ENCODE measurements at places on chromosomes 13 and 19.

GRCh38 chr13:104592545-104593250 is 1526.5 kb upstream of the SLC10A2 start:
- no peak for DNase-seq

DNA sequence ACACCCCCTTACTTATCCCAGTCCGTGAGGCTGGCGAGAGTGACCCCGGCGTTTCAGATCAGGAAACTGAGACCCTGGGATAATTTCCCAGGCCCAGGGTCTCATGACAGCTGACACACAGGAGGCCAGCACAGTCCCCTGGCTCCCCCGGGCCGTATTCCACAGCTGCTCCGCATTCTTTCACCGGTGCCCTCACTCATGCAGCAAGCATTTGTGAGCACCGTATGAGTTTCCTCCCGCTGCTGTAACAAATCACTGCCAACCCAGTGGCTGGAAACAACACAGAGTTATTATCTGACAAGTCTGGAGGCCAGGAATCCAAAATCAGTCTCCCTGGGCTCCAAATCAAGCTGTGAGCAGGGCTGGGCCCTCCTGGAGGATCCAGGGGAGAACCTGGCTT is 21.3 kb downstream of the GADD45B start:
- no peak for DNase-seq

DNA sequence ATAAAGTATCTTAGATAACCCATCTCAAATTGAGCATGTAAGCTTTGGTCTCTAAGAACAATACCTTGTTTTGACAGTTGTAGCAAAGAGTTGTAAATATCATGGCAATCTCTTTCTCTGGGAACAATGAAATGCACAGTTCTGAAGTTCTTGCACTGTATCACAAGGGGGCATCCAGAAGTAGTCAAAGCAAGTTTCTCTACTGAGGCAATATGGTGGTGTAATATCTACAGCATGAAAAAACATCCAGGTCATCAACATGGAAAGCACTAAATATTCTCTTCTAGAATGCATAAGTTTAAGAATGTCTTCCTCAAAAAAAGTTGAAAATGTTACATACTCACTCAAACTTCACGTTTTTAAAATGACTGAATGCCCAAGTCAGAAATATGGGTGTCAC is 19.6 kb downstream of the MTMR6 start:
- no peak for DNase-seq

GRCh38 chr19:20471431-20471830 is 94.2 kb downstream of the ZNF737 start:
- no peak for DNase-seq

DNA sequence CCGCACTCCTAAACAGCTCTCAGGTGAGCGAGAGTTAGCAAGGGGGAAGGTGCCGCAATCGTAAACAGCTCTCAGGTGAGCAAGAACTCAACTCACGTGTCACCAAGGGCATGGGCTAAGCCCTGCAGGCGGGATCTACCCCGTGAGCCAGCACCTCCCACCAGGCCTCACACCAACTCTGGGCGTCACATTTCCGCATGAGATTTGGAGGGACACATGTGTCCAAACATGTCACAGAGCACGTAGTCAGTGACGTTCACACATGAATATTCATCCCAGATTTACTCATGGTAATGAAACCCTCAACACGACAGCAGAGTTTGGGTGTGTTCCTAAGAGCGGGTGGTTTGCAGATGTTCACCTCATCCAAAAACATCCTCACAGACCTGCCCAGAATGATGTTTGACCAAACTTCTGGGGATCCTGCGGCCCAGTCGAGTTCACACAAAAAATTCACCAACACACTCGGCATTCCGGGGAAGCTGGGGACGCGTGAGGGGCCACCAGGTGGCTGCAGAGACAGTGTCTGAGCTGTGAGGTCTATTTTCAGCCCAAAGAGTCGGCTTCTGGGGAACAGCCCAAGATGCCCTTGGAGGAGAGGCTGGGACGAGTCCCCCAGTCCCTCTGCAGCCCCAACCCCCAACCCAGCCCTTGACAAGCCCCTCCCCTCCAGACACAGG is 19.6 kb downstream of the C2CD4C start:
- peak; percentile 58 for DNase-seq

GRCh38 chr19:2675892-2676291 is 26.6 kb downstream of the GNG7 start:
- DNase-seq: no peak

GRCh38 chr13:43223216-43223615 is 199.8 kb downstream of the DNAJC15 start:
- no peak for DNase-seq

GRCh38 chr13:36709136-36709890 is 35.5 kb downstream of the SERTM1 start:
- no peak for DNase-seq

GRCh38 chr19:31356587-31357314 is 7.5 kb upstream of the TSHZ3 start:
- no peak for DNase-seq

- peak; percentile 90 for DNase-seq
Measured at GRCh38 chr19:778910-779653, 18.2 kb upstream of the PTBP1 start.

- DNase-seq: no peak
Measured at GRCh38 chr13:48680756-48681392, 27.1 kb downstream of the CYSLTR2 start.

- no peak for DNase-seq
Measured at GRCh38 chr13:48222358-48223301, 10.4 kb upstream of the ITM2B start.

DNA sequence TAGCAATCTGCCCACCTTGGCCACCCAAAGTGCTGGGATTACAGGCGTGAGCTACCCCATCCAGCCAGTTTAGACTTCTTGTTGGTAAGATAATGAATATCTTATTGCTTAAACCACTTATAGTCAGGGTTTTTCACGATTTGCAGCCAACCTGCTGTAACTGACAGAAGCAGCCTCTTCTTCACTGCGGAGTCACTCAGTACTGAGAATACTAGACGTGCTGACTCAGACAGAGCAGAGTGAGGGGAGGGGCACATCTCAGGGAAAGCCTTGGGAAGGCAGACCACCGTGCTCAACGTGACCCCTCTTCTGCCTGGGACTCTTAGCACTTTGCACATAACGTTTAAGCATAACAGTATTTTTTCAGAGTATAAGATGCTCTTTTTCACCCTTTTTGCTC is 74.3 kb upstream of the ARHGEF7 start:
- DNase-seq: no peak

GRCh38 chr13:50527188-50527587 is 316.3 kb downstream of the DLEU7 start:
- no peak for DNase-seq

DNA sequence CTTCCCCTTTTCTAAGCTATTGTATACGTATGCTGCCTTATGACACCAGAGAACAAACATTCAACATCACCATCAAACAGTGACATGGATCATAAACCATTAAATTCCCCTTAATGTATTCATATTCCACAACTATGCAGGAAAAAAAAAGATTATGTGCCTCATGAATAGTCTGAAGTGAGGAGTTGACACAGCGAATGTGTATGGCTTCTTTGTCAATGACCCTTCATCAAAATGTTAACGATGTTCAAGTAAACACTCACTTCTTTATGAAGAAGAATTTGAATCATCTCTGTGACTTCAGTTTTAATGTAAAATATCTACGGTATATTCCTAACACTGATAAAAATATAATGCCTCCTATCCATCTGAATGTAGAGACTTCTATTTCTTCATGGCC is 44.6 kb downstream of the SMAD9 start:
- no peak for DNase-seq

DNA sequence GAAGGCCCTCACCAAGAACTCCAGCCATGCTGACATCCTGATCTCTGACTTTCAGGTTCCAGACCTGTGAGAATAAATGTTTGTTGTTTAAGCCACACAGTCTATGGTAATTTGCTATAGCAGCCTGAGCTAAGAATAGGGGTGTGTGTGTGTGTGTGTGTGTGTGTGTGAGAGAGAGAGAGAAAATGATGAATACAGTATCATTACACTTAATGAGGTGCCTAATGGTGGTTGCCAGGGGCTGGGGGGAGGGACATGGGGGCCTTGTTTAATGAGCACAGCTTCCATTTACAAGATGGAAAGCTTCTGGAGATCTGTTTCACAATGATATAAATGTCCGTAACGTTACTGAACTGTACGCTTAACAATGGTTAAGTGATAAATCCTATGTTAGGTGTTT is 53.8 kb upstream of the LATS2 start:
- no peak for DNase-seq

GRCh38 chr13:46145950-46146349 is 36.0 kb downstream of the LCP1 start:
- no peak for DNase-seq

GRCh38 chr13:65505941-65506340 is 1724.2 kb downstream of the PCDH9 start:
- no peak for DNase-seq

- DNase-seq: no peak
Measured at GRCh38 chr19:30943101-30943843, 406.0 kb downstream of the TSHZ3 start.

DNA sequence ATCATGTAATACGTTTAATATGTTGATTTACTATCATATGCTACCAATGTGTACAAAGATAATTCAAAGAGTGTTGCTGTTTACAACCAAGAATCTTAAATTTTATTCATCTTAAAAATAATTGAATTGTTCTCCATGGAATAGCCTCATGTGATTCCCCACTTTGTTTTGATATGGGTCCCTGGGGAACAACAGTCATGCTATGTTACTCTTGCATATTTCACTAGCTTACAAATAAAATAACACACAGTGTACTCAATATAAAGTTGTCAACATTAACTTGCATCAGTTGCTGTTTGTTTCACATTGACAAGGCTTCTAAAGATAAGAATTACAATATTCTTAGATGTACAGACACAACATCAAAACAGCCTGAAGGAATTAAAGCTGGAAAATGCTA is 2.3 kb downstream of the ENOX1 start:
- DNase-seq: no peak

DNA sequence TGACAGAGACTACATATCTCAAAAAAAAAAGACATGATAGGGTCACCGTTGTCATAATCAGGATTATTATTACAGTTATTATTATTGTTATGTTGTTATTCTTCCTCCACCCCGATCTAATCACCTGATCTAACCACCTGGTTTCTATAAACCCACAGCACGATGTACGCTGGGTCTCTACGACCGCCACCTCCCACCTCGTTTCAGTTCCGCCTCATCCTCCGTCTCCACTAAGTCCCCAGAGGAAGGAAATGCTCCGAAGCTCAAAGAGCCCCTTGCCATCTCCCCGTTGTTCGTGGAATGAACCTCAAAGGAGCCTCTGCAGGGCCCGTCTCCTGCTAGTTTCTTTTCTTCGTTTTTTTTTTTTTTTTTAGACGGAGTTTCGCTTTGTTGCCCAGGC is 15.9 kb upstream of the MEIS3 start:
- no peak for DNase-seq

DNA sequence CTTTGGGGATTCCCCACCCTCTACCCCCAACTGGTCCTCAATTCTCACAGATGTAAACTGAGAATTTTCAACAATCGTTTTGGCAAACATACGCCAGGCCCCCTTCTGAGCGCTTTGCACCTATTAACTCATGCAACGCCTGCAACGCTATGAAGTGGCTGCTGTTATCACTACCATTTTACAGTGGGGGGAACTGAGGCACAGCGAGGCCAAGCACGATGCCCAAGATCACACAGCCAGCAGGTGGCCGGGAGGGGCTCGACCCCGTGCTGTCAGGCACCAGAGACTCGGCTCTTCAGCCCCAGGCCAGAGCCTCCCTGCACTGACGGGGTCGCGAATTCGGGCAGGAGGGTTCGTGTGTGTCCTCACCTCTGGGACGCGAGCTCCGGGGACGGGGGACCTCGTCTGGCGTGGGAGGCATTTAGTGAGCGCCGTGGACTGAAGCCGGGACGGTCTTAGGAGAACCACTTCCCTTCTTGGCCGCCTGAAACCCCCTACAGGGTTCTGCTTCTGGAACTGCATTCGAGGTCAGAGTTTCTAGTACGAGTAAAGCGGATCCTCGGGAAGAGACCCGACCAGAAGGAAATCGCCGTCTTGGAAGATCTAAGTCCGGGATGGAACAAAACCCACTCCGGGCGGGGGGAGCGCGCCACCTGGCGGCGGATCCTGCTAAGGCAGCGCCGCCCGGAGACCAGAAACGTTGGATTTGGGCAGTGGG is 21.0 kb downstream of the ZNF114 start:
- DNase-seq: peak; percentile 90

GRCh38 chr19:1132552-1133383 is 29.0 kb downstream of the GPX4 start:
- DNase-seq: no peak

DNA sequence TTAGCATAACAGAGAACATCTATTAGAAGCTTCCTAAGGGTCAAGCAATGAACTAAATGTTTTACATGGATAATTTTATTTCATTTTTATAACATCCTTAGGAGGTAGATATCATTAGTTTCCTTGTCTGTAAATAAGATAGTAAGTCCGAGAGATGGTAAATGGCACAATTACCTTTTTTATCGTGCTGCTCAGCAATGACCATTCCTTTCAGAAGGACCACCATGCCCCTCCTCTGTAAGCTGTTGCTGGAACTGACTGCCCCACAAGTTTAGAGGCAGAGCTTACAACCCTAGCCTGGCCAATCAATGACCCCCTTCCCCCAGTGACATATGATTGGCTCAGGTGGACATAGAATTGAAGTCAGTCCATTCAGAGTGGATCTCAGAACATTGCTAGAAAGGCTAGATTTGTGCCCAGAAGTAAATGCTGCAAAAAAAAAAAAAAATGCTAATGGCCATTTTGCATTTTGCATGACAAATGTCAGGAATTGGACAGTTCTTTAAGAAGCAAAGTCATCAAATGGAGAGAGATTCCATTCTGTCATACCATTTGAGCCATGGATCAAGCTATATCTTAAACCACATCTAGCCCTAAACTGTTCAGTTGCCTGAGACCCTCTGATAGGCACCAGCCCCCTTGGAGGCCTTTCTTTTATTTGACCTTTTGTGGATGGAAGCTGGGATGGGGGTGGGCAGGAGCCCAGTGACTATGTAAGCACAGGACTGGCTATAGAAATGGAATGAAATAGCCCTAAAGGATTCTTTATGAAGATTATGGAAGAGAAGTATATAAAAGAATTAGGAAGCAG is 668.3 kb downstream of the UQCRFS1 start:
- no peak for DNase-seq

DNA sequence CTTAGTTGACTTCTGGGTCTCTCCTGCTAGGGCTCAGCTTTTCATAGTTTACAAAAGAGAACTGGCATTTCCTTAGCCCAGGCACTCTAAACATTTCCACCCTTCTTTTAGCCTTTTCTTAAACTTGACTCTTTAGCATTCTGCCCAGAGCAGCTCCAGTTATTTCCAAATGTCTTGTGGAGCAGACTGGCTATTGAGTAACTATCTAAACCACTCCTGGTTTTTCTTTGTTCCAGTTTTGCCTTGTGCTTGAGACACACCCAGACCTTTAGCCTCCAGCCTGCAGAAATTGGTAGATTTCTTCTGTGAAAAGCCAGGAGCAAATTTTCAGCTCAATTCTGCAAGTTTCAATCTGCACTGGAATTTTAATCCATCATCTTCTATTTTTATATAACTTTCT is 1813.1 kb downstream of the OLFM4 start:
- DNase-seq: no peak

- DNase-seq: no peak
Measured at GRCh38 chr13:30373727-30374126, 48.6 kb upstream of the UBE2L5 start.

GRCh38 chr13:102237230-102237629 is 164.6 kb downstream of the FGF14 start:
- no peak for DNase-seq

- DNase-seq: no peak
Measured at GRCh38 chr13:46387064-46387851, at the start of gene RUBCNL. Gene RUBCNL (minus strand): TSS chr13:46387252. CDS start chr13:46372475, 14,777 bp downstream.

GRCh38 chr19:45972081-45972946 is 1.4 kb downstream of the NOVA2 start:
- DNase-seq: no peak
